Epithelial cell of alveolus of lung (primary cell): ENCODE measurements at places on chromosomes 1 and 21. TPM values are rescaled to one million over a fixed set of nuclear protein-coding genes. Genes with fewer than 3 reads are reported as not detected.

Gene BARHL2
- total RNA-seq = not detected in 2 replicates

Gene GBP2
- 5.8 and 11.2 TPM in 2 replicates for total RNA-seq

Gene NLRP3
- total RNA-seq = 0.13 and 0.32 TPM in 2 replicates

Gene KCNK2
- 1.7 and 5.0 TPM in 2 replicates for total RNA-seq

Gene DNAJC16
- total RNA-seq = 10.6 and 20.2 TPM in 2 replicates

Gene GPR25
- 0.48 TPM in 1 of 2 replicates, not detected in the other for total RNA-seq

Gene FABP3
- 109 TPM in 1 of 2 replicates, not detected in the other for total RNA-seq

Gene TMPRSS15
- not detected in 2 replicates for total RNA-seq
